Activated CD4-positive, alpha-beta T cell treated with anti-CD3 and anti-CD28 coated beads for 48 hours (primary cell): ENCODE measurements at places on chromosomes 11 and 22.

- DNase-seq, result no peak
Measured at GRCh38 chr11:119266517-119267255, 50.2 kb downstream of the MCAM start.

DNA sequence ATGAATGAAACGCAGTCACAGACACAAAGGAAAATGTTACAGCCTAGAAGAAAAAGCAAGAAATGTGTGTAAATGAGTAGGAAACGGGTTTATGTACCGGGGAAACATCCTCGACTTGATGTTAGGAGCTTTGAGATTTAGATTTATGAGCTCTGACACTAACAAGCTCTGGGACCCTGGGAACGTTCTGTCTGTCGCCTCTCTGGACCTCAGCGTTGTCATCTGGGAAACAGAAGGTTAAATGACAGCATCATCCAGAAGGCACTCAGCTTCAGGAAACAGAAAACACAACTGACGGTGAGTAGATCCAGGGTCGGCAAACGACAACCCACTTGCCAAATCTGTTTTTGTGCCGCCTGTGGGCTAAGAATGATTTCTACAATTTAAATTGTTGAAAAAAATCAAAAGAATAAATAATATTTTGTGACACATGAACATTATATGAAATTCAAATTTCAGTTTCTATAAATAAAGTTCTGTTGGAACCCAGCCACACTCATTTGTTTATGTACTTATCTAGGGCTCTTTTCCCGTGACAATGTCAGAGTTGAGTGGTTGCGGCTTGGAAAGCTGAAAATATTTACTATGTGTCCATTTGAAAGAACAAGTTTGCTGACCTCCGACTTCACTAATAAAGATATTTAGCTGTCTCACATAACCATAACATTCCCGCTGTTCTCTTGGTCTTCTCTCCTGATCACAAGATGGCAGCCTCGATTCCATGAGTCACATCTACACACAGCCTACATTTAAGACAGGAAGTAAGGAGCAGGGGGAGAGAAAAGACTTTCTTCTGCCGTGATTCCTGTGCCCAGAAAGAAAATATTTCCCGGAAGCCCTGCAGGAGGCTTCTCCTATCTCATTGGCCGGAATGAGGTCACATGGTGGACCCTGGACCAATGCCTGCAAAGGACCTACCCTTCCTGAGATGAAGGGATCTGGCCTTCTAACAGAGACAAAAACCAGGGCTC lies 47.1 kb upstream of the SYT13 start:
- peak; percentile 20 for DNase-seq

GRCh38 chr11:87290304-87290922 lies 252.7 kb downstream of the TMEM135 start:
- DNase-seq, result no peak

GRCh38 chr22:36911887-36912661 lies 1.4 kb upstream of the CSF2RB start:
- no peak for DNase-seq

DNA sequence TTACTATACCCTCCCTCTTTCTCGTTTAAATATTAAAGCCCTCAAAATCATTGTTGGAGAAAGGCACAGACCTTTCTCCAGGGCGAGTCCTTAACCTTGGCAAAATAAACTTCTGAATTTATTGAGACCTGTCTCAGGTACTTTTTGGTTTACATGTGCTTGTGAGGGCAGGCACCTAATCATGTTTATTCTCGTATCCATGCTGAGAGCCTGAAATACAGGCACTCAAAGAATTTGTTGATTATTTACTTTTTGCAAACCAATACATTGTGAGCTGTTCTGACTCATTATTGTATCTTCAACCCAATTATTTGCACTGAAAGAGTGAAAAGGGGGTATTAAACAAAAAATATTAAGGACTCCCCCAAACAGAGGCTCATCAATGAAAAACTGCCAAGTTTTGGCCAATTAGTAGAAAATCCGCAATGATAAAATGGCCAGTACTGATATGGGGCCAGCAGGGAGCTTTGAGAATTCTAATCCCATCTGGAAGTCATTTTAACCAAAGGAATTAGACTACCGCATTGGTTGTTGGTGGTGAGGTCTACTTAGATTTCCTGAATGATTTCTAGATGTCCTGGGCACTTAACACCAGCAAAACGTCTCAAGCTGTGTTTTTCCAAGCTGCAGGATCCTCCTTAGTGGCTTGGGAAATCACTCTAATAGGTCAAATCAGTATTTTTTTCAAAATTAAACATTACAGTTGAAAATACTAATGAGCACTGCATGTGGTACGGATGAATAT lies 157.3 kb downstream of the SWAP70 start:
- no peak for DNase-seq

DNA sequence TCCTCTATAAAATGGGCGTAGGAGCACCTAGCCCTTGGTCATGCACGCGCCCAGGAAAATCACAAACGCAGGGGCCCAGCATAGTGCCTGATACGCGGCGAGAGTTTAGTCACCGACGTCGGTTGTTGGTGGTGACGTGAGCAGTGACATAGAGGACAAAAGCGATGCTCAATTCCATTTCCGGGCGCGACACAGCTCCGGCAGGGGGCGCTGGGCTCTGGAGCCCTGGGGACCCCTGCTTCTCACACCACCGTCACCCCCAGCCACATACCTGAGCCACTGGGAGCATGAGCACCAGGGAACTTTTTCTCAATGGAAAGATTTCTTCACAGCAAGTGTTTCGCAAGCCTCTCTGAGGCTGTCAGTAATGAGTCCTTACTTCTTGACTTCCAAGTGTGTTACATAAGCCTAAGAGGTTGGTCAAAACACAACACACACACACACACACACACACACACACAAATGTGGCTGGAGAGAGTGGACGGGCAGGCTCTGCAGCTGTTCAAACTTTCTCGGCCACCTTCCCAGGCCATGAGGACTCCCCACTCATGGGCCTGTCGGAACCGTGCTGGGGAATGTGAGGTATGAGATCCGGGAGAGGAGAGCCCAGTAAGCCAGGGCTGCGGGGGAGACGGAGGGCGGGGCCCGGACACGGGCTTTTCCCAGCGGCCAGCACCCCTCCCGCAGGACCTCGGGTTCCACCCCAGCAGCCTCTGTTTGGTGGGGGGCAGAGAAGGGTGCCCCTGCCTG lies 36.9 kb upstream of the LINC01488 start:
- DNase-seq, result peak; percentile 17

DNA sequence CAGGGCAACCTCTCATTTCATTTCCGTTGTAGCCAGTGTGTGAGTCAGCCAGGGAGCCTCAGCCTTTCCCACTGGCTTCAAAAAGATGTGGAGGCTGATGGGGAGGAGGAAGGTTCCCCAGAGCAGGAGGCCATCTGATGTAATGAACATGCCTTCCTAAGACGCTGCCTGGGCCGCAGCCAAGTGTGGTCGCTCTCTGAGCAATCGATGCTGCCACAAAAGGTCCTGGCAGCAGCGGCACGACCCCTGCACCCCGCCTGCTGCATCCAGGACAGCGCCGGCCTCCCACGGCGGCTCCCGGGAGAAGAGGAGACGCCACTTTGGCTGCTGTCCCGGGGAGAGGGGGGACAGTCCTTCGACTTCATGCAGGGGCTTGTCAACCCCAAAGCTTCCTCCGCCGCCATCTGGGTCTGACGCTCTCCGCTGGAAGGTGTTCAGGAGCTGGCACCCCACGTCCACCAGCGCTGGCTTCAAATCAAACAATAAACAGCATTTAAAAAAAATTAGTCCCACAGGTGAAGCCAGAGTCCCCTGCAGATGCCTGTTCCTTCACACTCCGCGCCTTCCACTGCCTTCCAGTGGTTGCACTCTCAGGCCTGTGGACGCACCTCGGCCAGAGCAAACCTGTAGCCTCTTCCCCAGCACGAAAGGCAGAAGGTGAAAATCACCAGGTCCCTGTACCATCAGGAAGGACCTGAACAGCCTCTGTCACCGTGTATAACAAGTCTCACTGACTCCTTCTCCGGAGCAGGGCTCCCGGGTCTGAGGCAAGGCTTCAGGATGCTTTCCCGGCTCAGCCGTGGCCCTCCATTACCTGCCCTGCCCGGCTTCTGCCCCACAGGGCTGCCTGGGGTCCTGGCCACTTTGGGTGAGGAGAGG lies 930.7 kb downstream of the BRD1 start:
- no peak for DNase-seq

GRCh38 chr11:113393501-113393985 lies 6.0 kb downstream of the ANKK1 start:
- no peak for DNase-seq

DNA sequence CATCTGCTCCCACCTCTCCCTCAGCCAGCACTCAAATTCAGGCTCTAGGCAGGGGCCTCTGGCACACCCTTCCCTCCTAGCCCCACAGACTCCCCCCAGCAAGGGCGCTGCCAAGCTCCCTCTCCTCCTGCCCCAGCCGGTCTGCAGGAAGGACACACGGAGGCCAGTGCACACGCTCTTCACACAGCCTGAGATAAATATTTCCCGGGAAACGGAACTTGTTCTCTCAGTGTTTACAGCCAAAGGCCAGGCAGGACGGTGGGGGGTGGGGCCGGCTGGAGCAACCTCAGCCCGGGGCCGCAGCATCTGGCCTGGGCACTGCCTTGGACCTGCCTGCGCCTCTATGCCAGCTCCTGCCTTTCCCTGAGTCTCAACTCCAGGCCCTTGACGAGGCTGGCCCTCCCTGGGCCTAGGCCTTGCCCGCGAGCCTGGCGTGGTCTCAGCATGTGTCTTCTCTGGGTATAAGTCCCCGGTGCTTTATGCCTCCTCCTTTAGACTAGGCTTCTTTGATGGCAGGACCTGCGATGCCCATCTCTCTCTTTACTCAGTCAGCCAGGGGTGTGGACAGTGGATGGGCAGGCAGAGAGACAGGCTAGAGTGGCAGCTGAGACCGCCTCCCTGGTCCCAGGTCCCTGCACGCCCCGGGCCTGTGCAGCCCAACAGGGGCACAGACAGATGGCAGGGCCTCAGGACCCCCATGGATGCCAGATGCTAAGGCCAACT lies 48.4 kb downstream of the PDE2A start:
- DNase-seq, result no peak

DNA sequence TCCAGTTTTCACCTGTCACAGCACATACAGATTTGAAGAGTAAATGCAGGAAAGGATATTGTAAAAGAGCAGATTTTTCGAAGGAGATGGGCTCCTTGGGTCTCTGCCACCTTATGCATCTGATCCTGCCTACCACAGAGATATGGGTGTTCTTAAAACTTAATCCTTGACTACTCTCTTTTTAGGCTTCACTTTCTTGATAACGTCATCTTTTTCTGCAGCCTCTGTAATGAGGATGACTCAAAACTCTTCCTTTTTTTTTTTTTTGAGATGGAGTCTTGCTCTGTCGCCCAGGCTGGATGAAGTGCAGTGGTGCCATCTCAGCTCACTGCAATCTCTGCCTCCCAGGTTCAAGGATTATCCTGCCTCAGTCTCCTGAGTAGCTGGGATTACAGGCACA lies 7.8 kb downstream of the PRR14L start:
- no peak for DNase-seq

GRCh38 chr11:26025676-26026075 lies 306.3 kb upstream of the ANO3 start:
- DNase-seq, result no peak

GRCh38 chr11:65811764-65812475 lies 21.8 kb upstream of the SNX32 start:
- DNase-seq, result no peak

DNA sequence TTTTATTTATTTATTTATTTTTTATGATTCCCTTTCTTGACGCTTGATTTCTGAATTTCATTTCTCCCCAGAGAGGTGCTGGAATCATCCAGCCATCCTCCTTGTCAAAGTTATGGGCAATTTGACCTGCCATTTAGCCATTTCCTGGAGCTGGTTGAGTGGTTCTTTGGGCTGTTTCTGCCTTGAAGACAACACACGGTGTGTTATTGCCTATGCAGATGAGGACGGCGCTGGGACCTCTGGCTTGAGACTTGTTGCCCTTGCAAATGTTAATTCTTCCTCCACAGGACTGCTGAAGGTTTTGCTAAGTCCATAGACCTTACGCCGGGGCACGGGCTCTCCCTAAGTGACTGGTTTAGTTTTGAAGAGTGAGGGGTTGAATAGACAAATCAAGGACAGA lies 147.9 kb upstream of the PLET1 start:
- DNase-seq, result no peak

DNA sequence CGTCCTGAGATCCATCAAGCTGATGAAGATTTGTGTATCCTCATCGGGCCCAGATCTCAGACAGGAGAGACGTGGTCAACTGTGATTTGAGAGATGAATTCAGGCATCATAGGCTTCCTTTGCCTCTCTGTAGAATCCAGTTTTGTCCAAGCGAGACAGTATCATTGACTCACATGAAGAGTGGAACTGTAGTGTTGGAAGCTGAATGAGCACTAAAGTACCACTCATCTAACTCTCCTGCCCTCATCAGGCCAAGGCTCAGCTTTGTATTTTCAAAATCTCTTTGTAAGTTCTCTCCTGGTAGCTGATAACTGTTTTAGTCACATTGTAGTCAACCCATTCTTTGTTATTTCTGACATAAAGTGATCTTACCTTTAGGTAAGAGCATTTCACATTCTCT lies 85.1 kb downstream of the KIRREL3 start:
- DNase-seq, result no peak

DNA sequence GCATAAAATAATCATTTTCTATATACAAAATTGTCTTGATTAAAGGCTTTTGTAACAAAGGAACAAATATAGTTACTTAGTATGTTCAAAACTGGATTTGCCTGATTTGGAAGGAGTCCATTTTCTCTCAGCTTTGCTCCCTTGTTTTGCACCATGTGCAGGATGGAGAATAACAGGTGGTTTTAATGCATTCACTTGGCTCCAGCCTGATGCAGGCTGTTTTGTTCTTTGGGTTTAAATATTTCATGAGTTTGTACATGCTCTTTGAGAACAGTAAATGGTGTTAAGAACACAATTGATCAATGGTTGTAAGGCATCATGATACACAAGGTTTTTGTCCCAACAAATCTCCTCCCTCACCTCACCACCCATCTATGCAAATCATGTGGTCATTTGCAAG lies 886.9 kb upstream of the CCDC90B start:
- DNase-seq, result no peak

DNA sequence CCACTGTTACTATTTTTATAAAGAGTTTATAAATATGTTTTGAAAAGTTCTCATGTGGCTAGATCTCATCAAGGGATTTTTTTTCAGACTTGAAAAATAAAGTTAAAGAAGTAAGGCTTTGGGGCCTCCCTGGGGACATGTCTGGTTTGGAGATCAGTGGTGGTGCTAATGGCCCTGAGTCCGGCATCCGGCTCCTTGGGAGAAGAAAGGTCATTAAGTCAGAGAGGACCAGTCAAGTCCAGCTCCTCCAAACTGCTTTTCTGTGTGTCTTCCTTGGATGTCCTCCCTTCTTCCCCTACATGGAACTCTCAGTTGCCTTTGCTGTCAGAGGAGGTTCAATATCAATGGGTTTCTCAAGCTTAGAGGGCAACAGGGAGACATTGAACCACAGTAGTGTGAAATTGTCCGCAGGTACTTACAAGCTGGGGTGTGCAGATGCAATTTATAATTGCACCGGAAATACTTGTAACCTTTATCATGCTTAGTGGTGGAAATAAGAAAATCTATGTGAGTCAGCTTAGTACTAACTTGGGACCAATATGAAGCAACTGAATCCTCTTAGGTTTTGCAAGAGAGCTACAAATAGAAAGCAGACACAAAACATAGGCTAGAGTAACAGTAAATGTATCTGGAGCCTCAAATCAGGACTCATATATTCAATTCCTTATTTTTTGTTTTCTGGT lies 144.3 kb downstream of the TEAD1 start:
- no peak for DNase-seq
